GM12892 (cell line): ENCODE measurements at places on chromosomes 11 and 22.

GRCh38 chr11:10680956-10681487 lies 12.5 kb downstream of the IRAG1 start:
- DNase-seq, result no peak

GRCh38 chr11:9927670-9928069 lies 263.8 kb downstream of the SWAP70 start:
- DNase-seq, result no peak

DNA sequence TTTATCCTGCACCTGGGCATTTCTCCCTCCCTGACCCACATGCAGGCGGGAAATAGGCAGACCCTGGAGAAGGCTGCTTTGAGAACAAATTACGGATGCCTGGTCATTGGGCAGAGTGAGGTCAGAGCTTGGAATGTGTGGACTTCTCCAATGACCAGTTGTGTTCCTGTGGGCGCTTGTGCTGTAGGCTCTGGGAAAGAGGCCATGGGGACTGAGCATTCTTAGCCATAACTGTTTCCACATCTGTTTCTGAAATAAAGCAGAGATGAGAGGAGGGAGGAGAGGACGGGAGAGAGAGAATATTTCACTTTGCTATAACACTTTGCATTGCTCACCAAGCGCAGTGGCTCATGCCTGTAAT lies 11.2 kb upstream of the TMEM184B start:
- DNase-seq, result no peak

- DNase-seq, result no peak
Measured at GRCh38 chr11:126154691-126155090, 56.8 kb downstream of the RPUSD4 start.

DNA sequence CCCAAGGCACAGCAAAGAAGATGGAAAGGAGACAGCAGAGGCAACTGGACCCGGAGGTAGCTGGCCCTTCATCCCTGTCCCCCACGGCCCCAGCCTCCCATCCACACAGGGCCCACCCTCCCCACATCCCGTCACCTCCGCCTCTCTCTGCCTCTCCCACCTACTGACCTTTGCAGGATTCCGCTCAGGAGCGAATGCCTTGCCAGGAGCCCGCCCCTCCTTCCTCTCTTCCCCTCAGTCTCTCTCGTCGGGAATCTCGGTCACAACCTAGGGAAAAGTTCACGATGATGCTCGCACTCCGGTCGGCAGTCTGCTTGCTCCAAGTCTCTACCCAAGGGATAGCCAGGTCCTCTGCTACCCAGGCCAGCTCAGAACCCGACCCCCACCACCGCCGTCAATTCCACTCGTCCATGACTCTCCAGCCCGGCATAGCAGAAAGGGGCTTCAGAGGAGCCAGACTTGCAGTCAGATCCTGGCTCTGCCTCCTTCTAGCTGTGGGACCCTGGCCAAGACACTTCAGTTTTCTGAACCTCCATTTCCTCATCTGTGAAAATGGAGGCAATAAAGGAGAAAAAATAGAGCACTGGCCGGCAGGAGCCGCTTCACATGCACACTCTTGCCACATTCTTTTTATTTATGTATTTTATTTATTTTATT lies 10.2 kb downstream of the AHNAK start:
- DNase-seq, result no peak

- DNase-seq, result no peak
Measured at GRCh38 chr11:118206391-118207031, 18.3 kb downstream of the JAML start.

DNA sequence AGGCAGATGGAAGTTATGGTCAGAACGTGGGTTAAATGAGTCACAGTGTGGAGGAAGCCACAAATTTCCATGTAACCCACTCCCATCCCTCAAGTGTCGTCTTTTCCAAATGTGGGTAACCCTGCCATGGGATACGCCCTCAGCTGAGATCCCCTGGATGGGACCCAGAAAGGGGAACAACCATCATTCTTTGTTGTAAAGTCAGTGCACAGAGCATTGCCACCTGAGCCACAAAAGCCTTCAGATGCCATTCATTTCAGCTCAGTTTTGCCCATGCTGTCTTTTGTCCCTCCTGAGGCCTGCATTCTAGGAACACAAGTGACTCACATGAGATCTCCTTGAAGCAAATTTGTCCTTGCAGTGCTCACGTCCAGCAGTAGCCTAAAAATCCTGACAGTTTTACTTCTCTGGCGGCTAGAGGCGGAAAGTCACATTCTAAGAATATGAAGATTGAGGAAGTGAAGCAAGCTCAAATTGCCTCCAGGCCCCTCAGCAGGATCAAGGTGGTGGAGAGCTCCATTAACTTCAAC lies 30.6 kb downstream of the MMP13 start:
- no peak for DNase-seq

GRCh38 chr11:112582366-112582765 lies 321.7 kb upstream of the PLET1 start:
- DNase-seq, result no peak

DNA sequence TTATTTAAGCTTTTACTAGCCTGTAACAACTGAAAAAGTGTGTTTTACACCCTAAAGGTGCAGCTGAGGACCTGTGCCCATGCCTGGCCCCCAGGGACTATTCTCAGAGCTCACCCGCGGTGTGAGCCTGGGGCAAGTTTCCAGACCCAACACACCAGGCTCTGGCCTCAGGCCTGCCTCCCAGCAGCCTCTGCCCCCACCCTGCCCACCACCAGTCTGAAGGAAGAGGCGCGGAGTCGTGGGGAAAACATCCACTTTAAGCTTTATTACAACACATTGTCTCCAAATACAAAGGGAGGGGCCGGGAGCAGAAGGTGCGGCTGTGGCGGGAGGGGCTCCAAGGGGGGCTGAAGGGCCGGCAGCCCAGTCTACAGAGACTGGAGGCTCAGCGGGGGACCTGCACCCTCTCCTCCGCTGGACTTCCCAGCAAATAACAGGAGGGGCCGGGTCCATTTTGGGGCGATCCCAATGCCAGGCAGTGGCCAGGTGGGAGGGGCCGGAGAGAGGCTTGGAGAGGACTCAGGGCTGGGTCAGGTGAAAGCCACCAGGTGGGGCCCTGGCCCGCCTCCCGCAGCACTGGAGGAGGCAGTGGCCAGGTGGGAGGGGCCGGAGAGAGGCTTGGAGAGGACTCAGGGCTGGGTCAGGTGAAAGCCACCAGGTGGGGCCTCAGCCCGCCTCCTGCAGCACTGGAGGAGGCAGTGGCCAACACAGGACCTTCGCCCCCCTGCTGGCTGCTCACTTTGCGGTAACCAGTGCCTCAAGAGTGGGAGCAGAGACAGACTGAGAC lies 18.1 kb downstream of the DUSP8 start:
- DNase-seq, result no peak

- no peak for DNase-seq
Measured at GRCh38 chr11:70567680-70568034, 169.3 kb downstream of the CTTN start.

DNA sequence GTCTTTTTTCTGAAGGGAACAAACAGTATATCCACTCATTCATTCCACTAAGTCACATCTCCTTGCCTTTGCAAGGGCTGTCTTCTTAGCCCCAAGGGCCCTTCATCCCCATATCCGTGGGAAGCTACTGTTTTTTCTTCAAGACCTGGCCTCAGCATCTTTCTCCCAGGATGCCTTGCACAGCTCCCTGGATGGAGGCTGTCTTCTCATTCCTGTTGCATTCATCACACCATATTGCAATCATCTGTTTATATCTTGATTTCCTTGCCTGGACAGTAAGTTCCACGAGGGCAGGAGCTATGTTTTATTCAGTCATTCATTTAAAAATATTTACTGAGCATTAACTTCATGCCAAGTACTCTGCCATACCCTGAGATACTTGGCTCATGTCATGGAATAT lies 29.3 kb upstream of the NECTIN1 start:
- DNase-seq, result no peak

DNA sequence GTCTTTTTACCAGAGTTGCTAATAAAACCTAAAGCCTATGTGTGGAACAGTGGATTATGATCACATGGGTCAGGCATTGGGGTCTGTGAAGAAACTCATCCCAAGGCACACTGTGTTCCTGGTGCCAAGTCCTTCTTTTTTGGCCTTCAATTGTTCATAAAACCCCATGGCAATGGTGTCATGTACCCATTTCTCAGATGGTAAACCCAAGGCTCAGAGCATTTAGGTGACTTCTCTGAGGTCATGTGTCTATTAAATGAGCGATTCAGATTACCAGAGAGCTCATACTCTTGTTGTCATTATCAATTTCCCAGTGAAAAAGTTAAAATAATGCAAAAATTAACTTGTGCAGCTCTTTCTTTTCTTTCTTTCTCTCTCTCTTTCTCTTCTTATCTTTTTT lies 272.8 kb upstream of the SYN3 start:
- DNase-seq, result no peak

DNA sequence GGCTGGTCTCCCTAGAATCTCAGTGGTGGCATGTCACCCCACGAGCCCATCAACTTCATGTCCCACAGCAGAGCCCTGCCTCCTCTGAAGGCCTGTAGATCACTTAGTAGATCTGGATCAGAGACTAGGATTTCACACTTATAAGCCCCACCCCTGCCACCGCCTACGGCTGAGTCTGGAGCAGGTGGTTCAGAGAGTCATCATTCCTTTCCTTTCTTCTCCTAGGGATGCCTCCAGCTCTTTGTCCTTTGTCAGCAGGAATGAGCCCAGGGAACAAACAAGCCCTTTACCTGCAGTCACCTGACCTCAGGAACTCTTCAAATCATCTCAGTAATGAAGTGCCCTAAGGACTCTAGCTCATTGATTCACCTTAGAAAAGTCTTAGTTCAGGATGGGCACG lies 37.8 kb downstream of the SCGB1A1 start:
- DNase-seq, result no peak

GRCh38 chr11:113974741-113975470 lies at the start of gene HTR3A:
Gene HTR3A, plus strand, starts transcription at chr11:113975108. Its CDS starts 218 bp downstream, at chr11:113975326.
- DNase-seq, result no peak

DNA sequence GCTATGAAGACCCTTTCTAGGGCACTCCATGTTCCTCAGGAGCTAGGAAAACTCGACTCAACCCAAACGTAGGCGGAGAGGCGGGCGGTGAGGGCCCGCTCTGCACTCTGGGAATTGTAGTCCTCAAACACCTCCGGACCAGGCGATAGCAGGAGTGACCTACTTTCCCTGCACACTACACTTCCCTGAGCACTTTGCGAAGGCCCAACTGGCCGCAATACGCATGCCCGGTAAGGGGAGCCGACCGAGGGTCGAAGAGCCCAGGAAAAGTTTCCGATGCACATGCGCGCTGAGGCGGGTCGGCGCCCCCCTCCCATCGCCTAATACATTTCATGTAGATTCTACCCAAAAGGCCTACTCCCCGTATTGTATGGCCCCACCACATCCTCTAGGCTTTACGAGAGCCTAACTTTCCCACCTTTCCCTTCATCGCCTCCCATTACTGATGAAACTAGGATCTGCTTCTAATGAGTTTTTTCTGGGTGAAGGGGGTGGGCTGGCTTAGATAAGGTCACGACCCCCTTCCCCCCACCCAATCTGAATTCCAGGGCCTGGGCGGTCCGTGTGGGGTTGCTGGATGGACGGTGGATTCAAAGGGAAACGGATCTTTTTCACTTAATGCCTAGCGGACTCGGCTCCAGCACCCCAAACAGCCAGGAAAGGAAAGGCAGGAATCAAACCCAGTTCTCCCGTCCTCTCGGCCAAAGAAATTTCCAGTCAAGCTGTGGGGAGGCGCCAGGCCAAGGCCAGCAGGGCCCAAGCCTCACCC lies 2.1 kb downstream of the TOB2 start:
- DNase-seq, result peak; percentile 68

GRCh38 chr11:108597736-108598355 lies 4.3 kb upstream of the EXPH5 start:
- no peak for DNase-seq

- DNase-seq, result no peak
Measured at GRCh38 chr11:121110871-121111724, 10.1 kb downstream of the TECTA start.

- no peak for DNase-seq
Measured at GRCh38 chr11:23540101-23540561, 679.9 kb upstream of the CCDC179 start.

DNA sequence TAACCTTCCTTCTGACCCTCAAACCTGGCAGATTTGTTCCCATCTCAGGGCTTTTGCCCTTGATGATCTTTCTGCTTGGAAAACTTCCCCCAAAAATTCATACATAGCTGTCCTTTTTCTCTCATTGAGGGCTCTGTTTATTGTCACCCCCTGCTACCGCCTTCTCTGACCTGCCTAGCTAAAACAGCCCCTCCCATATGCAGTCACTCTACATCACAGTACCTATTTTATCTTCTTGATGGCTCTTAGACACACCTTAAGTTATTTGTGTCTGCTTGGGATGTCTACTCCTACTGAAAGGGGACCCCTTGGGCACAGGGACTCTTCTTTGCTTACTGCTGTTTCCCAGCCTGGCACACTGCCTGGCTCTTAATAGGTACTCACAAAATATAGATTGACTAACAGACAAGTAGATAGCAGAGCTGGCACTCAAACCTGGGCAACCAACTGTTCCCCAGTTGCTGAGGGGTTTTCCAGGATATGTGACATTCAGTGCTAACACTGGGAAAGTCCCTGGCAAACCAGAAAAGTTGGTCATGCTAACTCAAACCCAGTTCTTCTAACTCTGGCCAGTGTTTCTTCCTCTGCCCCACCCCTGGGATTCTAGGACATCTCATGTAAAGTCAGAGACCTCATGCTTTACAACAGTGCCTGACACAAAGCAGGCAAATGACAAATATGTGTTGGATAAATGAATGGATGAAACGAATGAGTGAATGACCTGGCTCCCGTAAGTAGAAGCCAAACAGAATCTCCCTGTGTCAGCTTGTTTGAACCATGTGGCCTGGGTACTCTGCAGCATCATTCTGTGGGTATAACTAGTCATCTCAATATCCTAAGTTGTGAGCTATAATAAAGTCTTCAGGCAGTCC lies 19.8 kb upstream of the FJX1 start:
- no peak for DNase-seq

GRCh38 chr22:38441620-38442287 lies 13.2 kb downstream of the KCNJ4 start:
- DNase-seq, result no peak

DNA sequence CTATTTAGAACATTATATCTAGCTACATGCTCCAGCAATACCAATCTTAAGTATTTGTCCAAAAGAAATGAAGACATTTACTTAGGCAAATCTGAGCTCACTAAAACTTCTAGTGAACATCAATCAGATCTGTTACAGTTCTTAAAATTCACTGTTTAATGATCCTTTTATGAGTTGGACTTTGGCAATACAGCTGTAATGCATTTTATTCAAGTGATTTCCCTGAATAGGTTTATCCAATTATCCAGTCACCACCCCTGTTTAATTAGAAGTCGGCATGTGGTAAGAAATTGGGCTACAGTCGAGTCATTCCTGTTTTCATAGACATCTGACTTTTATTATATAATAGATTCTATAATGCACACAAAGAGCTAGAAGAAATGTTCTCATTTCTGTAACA lies 1029.0 kb upstream of the TENM4 start:
- no peak for DNase-seq
